GM23338 (cell line): ENCODE measurements at places on chromosomes 12 and 14. TPM values are rescaled to one million over a fixed set of nuclear protein-coding genes. Genes with fewer than 3 reads are reported as not detected.

Gene INHBE
- 5.6 and 7.4 TPM in 2 replicates for polyA plus RNA-seq

Gene CIROP
- polyA plus RNA-seq = not detected in 2 replicates

Gene C12orf54
- not detected in 2 replicates for polyA plus RNA-seq

Gene PELI2
- polyA plus RNA-seq = 7.9 and 8.0 TPM in 2 replicates

Gene KLRC4
- not detected in 2 replicates for polyA plus RNA-seq

GRCh38 chr12:57882575-57882974 is 36.0 kb upstream of the CTDSP2 start:
- H3K4me1 ChIP-seq = no peaks in the 10 kb centered on the region
- no peaks in the 10 kb centered on the region for H3K27me3 ChIP-seq
- no peak for DNase-seq
- no peaks in the 10 kb centered on the region for H3K36me3 ChIP-seq
- H3K27ac ChIP-seq = no peak overlapping the region
- H3K4me3 ChIP-seq = no peak overlapping the region

DNA sequence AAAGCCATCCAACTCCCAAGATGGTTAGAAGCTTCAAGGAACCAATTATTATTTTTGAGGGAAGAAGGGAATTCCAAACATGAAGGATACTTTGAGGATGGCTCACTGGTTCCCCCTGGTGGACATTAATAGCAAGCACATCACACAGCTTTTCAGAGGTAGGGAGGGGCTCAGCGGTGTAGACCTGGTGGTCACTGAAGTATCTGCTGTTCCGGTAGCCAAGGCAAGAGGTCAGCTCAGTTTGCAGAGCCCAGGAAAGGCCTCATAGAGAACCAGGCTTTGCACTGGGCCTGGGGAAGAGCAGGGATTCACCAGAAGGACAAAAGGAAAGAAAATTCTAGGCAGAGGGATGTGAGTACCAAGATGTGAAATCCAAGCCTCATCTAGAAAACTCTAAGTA is 118.7 kb downstream of the KSR2 start:
- no peaks in the 10 kb centered on the region for H3K36me3 ChIP-seq
- H3K27me3 ChIP-seq = no peaks in the 10 kb centered on the region
- peaks cover 8% of the 10 kb centered on the region; the same call in 1 of the 2 replicates for H3K4me1 ChIP-seq
- no peak overlapping the region for H3K4me3 ChIP-seq

DNA sequence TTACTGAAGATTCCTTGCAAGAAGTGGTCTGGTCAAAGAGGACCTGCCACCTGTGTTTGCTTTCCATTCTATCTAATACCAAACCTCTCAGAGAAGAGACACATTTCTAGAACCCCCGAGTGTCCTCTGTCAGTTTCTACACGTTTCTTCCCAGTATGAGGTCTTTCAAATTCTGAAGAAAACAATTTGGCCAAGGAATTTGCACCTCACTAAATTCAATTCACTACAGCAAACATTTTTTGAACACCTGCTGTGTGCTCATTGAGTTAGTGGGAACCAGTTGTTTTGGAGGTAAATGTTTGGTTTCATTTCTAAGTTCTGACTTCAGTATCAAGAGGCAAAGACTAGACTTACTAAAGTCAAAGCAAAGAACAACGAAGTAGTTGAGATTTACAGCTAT is 19.4 kb downstream of the GPR19 start:
- peaks cover 65% of the 10 kb centered on the region for H3K27me3 ChIP-seq
- H3K4me3 ChIP-seq = no peak overlapping the region
- no peak overlapping the region for H3K27ac ChIP-seq
- H3K4me1 ChIP-seq = peaks cover 12% of the 10 kb centered on the region; the same call in 1 of the 2 replicates
- no peaks in the 10 kb centered on the region for H3K36me3 ChIP-seq

DNA sequence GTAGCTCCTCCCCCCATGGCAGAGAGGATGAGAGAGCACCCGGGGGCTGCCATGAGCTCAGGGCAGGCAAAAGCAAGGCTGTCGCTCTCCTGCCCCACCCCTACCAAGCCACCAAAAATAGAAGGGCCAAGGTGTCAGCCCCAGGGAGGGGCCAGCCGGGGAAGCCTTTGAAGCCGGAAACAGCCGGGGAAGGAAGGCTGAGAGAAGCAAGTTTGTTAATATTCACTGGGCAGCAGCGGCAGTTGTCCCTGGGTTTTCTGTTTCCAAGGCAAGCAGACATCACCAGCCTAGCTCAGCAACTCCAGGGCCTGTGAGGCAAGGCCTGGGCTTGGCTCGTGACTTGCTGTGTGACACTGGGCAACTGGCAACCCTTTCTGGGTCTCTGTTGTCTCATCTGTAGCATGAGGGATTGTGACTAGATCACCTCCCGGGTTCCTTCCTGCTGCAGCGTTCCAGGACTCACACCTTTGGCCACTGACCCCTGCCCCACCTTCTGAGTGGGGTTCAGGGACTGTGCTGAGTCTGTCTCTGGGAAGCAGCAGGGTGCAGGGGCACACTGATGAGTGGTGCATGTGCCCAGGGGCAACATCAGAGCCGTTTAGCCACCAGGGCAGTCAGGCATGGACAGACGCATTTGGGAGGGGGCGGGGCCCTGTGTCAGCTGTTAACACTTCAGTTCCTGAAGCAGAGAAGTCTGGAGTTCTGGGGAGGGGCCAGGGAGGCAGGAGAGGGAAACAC is 24.3 kb downstream of the SYNDIG1L start:
- H3K4me1 ChIP-seq = peaks cover 39% of the 10 kb centered on the region
- no peaks in the 10 kb centered on the region for H3K36me3 ChIP-seq
- H3K4me3 ChIP-seq = peak overlapping the region; percentile 40
- peak overlapping the region; percentile 72; the same call in 1 of the 2 replicates for H3K27ac ChIP-seq
- no peaks in the 10 kb centered on the region for H3K27me3 ChIP-seq
- DNase-seq = peak; percentile 82

DNA sequence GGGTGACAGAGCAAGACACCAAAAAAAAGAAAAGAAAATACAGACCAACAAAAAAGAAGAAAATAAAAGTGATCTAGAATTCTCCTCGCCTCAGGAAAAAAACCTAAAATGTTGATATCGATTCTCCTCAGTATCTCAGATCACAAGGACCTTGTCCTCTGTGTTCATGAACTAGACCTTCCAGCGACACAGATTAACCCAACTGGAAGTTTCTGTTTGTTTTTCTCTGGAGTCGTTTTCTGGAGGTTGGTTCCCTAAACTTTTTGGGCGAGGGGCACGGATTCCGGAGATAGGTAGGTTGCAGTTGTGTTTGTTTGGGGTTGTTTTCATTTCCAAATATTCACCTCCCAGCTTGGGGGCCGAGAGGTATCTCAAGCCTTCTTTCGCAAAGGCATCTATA is 559 bp upstream of the RFC5 start:
- no peak for DNase-seq
- H3K4me1 ChIP-seq = peaks cover 13% of the 10 kb centered on the region
- peak overlapping the region; percentile 98 for H3K4me3 ChIP-seq
- no peaks in the 10 kb centered on the region for H3K27me3 ChIP-seq
- no peak overlapping the region; the same call in 1 of the 2 replicates for H3K27ac ChIP-seq
- peaks cover 21% of the 10 kb centered on the region for H3K36me3 ChIP-seq
